ENCODE measurements at places on chromosomes 6 and 20.

DNA sequence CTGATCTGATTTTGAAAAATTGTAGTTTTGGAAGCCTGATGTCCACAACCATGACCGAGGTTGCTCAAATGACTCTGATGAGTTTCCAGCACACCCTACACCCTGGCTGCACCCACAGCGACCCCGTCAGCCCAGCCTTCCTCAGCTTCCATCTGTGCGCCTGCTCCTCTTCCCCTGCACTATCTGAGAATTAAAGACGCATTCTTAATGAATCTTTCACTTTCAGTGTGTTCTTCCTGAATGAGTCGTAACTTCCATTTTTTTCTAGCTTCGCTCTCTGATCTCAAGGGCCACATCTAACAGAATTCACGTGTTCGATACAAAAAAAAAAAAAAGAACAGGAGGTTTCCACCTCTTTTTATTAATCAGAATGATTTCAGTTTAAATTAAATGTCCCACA, 21.3 kb upstream of the RREB1 start:
- peak; percentile 20 for DNase-seq

DNA sequence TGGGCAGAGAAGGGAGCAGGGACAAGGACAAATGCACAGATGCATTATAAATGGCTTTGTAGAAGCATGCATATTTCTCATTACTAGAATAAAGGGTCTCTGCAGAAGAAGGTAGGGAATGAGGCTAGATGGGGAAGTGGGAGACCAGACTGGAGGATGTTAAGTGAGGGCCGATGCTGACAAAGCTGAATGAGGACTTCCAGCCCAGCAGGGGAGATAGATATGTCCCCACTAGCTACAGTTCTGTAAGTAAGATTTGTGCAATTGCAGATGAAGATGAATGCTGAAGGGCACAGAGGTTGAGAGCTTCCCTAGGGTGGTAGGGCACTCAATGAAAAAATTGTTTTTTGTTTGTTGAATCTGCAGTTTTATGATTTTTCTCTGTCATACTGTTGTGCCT, 16.9 kb downstream of the ADGRG6 start:
- DNase-seq: no peak

GRCh38 chr20:48190757-48191156, 405.5 kb upstream of the SULF2 start:
- DNase-seq: no peak

DNA sequence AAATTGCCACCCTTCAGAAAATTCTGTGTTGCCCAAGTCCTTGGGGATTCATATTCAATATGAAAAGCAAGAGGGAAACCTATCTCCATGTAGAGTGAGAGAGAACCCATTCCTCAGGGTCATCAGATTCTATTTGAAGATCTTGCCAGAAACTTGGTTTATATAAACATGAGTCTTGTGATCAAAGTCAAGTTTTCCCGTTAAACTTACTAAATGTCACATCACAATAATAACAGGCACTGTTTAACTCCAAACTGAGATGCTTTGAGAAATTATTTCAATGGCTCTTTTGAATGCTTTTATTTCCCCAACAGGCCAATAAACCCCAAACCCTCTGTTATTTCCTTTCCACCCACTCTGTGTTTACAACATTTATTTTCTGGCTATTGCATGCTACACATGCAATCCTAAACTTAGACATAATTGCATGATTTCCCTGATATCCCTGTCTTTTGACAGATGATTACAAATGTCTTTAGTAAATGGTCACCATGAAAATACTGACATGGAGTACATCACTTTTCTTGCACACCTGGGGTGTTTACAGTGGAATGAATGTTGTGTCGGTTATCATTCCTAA, 31.1 kb upstream of the SSTR4 start:
- no peak for DNase-seq

- DNase-seq: no peak
Observed at GRCh38 chr20:61135266-61135665, 116.8 kb upstream of the CDH4 start.

- no peak for DNase-seq
Observed at GRCh38 chr20:33645072-33645358, 17.1 kb upstream of the C20orf144 start.

Data from stimulated activated CD8-positive, alpha-beta memory T cell treated with anti-CD3 and anti-CD28 coated beads, Interleukin-7, amount 100 ng/mL, for 4 hours (primary cell).